Hair follicle dermal papilla cell (primary cell): ENCODE measurements at places on chromosomes 6 and 20. TPM values are rescaled to one million over a fixed set of nuclear protein-coding genes. Genes with fewer than 3 reads are reported as not detected.

MOXD1 gene
- total RNA-seq: 75.3 and 95.6 TPM in 2 replicates

FOXO3 gene
- total RNA-seq: 106 and 130 TPM in 2 replicates

EMILIN3 gene
- 0.12 and 0.16 TPM in 2 replicates for total RNA-seq

DDX43 gene
- 0.81 and 1.8 TPM in 2 replicates for total RNA-seq

HSPA1B gene
- total RNA-seq: 149 and 152 TPM in 2 replicates

TPD52L1 gene
- total RNA-seq: 11.1 and 12.8 TPM in 2 replicates

AKAP7 gene
- 3.2 and 4.2 TPM in 2 replicates for total RNA-seq

SCRT2 gene
- total RNA-seq: not detected in 2 replicates

ZSCAN31 gene
- 1.3 and 2.3 TPM in 2 replicates for total RNA-seq

NKAIN4 gene
- 0.61 TPM in 1 of 2 replicates, not detected in the other for total RNA-seq

ASIP gene
- total RNA-seq: 0.32 TPM in 1 of 2 replicates, not detected in the other

ADGRG6 gene
- total RNA-seq: 0.32 and 0.36 TPM in 2 replicates

SLC44A4 gene
- total RNA-seq: not detected in 2 replicates

HLA-DRA gene
- total RNA-seq: 0.85 and 7.0 TPM in 2 replicates
